Cardiac muscle cell (in vitro differentiated cells and primary cell): ENCODE measurements at places on chromosomes 13 and 19. TPM values are rescaled to one million over a fixed set of nuclear protein-coding genes. Genes with fewer than 3 reads are reported as not detected.

The ADGRE3 gene
- total RNA-seq = not detected in 2 replicates

DNA sequence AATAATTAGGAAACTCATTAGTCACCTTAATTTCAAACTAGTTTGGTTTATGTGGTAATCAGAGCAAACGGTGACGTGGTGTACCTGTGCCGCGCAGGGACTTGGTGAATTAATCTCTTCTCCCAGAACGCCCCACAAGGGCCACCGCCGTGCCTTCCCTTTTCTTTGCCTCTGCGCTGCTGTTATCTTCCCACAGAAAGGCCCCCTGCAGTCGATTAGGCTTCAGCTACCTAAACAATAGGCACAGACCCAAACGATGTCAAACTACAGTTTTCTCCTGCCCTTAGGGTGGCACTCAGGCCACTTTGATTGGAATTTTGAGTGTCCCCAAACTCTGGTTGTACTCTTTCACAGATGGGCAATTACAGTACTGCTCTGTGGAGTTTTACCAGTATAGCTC, 115.5 kb downstream of the GGACT start:
- DNase-seq = peak; percentile 12

DNA sequence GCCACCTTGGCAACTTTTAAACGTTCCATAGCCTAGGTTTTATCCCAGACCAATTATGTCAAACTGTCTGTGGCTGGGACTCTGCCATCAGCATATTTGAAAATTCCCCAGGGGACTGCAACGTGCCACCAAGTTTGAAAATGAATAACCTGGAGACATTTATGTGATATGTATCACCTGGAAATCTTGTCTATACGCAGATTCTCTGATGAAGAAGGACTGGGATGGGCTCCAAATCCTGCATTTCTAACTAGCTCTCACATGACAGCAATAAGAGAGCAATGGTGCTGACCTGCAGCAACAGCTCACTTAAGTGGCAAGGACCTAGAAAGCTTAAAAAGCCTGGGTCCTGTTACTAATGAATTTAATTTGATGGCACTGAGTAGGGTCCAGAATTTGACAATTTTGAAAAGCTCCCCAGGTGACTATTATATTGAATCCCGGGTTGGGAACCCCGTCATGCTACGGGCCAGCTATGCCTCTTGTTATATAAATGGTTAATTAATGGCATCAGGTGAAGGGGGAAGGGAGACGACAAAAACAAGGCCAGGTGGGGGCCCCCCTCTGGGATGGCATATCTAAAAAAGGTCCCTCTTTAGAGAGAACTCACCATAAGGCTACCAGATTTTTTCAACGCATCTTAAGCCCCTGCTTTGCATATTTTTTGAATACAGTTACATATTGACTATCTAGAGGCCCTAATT, 213.7 kb downstream of the ZIC5 start:
- no peak for DNase-seq

The NLRP11 gene
- total RNA-seq = not detected in 2 replicates

- DNase-seq = no peak
Observed at GRCh38 chr13:44403461-44404056, 29.9 kb downstream of the SERP2 start.

GRCh38 chr13:51955816-51956603, 55.2 kb downstream of the ATP7B start:
- no peak for DNase-seq

DNA sequence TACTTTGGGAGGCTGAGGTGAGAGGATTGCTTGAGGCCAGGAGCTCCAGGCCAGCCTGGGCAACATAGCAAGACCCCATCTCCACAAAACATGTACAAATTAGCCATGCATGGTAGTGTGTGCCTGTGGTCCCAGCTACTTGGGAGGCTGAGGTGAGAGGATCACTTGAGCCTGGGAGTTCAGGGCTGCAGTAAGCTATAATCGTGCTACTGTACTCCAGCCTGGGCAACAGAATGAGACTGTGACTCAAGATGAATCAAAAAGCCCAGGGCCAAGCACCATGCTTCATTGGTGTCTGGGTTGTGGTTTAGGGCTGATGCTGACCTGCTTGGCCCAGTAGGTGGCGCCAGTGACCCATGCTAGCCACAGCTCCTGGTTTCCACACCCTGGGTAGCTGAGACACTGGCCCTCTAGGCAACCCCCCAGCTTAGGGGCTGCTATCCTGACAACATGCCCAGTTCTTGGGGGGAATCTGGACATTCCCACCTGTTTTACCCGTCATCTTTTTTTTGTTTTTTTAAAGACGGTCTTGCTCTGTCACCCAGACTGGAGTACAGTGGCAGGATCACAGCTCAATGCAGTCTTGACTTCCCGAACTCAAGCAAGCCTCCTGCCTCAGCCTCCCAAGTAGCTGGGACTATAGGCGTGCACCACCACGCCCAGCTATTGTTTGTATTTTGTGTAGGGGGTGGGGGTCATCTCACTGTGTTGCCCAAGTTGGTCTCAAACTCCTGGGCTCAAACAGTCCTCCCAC, 5.5 kb downstream of the CCDC124 start:
- DNase-seq = peak; percentile 83

The PDX1 gene
- total RNA-seq = not detected in 2 replicates

The KRTDAP gene
- total RNA-seq = 0.60 TPM in 1 of 2 replicates, not detected in the other

GRCh38 chr19:7482584-7483439, 6.0 kb downstream of the PEX11G start:
- DNase-seq = peak; percentile 38

The ZNF154 gene
- 14.0 and 20.1 TPM in 2 replicates for total RNA-seq

DNA sequence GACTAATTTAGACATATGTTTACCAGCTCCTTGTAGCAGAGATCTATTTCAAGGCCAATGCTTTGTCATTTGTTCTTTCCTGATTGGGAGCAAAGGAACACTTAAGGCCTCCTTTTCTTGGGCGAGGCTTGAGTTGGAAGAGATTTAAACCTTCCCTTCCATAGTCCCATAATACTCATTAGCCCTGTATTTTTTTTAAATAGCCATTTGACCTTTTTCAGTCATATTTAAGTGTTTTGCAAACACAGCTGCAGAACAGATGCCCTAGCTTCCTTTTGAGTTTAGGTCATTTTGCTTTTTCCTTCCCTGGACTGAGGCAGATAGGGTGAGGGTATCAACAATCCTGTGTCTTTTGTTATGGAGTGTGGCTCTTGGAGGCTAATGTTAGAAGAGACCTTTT, 198.3 kb downstream of the NBEA start:
- DNase-seq = no peak
